ENCODE measurements at places on chromosomes 7 and 10.

DNA sequence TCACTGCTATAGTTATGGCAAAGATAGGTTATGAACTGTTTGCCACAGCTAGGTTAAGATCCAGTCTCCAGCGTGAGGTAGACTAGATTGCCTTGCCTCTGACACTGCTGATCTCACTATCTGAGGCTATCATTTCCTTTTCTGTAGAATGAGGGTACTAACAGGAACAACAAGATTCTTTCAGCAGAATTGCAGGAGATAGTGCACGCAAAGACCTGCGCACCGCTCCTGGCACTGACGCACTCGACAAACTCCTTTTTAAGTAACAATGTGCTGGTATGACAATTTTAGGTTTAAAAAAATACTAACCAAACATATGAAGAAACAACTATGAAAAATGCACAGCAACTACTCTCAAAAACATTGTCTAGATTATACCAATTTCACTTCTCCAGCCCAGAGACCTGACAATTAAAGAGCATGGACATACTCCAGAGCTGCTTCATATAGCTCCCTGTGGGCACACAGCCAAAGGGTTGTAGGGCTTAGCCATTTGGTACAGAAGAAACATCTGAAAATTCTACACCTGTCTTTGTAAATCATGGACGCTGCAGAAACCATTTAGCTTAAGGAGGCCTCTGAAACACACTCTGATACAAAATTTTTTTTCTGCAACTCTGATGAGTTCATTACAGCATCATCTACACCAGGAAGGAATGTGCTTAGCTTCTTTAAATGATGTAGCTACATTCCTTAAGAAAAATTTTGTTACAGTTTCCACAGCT, 7.8 kb downstream of the ADAM12 start:
- no peak for DNase-seq

DNA sequence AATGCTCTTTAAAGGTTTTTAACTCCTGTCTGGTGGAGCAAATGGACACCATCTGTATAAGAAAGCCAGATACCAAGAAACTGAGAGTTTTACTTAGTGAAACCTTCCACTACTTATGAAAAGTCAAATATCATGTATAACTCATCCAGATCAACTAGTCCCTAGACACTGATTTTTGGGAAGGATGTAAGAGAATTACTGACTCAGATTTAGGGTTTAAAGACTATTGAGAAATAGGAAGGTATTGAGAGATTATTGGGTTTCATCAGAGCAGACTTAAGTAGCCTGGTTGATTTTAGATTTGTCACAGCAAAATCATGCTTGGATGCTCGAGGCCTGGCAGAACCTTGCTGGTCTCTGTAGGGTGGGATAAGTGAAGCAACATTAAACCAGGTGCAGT, 3.1 kb downstream of the CSTF2T start:
- DNase-seq = no peak

- no peak for DNase-seq
These were observed 14.0 kb upstream of the INSIG1 start for GRCh38 chr7:155283565-155284194.

- DNase-seq = no peak
These were observed 292.4 kb upstream of the AKR1E2 start for GRCh38 chr10:4533621-4534020.

- DNase-seq = no peak
These were observed 503.8 kb downstream of the LRMDA start for GRCh38 chr10:75935240-75935639.

DNA sequence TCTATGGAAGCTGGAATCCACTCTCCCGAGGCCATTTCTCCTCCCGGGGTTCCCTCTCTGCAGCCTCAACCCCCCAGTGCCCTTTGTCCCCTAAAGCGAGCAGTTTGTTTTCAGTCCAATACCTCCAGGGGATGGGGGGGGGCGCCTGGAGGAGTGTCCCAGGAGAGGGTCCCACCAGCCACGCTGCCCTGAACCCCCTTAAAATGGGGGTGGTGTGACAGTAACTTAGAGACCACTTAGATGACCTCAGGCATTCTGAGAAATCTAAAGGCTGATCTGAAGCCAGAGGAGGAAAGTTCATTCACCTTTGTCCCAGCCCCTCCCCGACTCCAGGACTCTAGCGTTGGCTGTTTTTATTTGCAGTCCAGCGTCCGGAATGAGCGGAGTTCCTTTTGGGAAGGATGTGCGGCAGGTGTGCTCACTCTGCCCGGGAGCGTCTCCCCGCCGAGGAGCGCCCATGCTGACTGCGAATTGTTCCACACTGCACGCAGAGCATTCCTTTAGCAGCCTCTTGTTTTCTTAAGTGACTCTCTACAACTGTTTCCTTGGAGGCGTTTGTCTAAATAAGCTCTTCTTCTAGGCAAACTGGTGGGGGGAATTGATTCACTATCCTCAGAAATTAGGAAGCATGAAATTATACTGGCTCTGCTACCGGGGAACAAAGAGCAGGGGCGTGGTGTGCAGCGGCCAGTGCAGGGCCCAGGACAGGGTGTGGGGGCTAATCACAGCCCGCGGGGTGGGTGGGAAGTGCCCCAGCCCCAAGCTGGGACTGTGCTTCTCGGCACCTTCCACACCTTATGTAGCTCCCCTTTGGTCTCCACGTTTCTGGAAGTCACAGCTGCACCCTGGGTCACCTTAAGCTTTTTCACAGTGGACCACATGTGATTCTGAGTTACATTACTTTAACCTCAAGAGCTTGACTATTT, 46.3 kb downstream of the SYPL1 start:
- no peak for DNase-seq

GRCh38 chr7:104984585-104985258, 29.3 kb upstream of the KMT2E start:
- no peak for DNase-seq

DNA sequence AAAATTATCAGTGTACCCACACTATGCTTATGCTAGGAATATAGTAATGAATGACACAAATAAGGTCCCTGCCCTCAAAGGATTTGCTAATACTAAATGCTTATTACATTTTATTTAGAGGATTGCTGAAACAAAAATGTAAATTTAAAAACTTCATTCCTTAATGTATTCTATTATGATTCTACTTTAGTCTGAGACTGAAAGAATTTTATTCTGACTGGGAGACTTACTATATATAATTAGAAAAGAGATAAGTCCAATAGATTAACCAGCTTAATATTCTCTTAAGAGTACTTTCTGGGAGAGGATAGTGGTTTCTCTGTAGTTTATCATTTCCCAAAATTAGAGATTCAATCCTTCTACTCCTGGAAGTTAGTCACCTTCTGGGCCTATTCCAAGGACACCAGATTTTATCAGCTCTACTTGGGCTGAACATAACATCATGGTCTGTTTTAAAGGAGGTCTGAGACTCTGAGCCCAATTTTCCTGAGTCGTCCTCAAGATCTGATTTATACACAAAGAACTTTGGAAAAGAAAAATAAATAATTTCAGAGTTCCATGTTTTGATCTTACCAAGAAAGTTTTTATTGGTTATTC, 41.1 kb downstream of the ASZ1 start:
- no peak for DNase-seq

DNA sequence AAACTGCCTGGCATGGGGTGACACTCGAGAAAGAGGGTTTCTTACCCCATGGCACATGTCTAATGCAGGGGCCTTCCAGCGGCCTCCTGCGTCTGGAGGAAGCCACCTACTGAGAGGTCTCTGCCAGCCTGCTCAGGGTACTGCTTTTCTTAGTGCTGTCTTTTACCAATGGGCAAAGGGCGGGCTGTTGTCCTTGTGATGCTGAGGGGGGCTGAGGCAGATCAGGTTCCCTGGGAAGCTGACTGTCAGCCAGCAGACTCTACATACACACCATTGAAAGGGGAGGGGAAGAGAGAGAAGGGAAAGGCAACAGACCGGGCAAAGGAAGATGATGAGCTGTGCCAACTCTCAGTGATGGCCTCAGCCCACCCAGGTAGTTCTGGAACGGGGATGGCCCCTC, 48.7 kb downstream of the COL13A1 start:
- no peak for DNase-seq

DNA sequence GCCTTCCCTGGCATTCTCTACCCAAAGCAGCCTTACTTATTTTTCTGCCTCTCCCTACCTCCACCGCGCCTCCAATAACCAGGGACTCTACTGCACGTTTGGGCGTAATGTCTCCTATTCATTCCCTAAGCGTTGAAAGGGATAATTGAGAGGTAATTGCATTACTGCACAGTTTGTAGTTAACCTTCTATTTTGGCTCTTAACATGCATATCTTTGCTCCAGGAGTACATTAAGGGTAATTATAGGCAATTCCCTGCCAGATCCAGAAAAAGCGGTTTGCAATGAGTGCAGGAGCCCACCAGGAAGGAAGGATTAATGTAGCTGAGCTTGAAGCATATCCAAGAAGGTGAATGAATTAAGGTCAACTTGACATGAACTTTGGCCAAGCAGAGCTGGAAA, 558.4 kb downstream of the TYW1 start:
- DNase-seq = no peak

GRCh38 chr10:79472951-79473350, 27.5 kb upstream of the ZCCHC24 start:
- DNase-seq = no peak

- DNase-seq = peak; percentile 96
These were observed 182.0 kb downstream of the REEP3 start for GRCh38 chr10:63703113-63703670.

GRCh38 chr7:101236292-101236835, 1.2 kb downstream of the CLDN15 start:
- no peak for DNase-seq

DNA sequence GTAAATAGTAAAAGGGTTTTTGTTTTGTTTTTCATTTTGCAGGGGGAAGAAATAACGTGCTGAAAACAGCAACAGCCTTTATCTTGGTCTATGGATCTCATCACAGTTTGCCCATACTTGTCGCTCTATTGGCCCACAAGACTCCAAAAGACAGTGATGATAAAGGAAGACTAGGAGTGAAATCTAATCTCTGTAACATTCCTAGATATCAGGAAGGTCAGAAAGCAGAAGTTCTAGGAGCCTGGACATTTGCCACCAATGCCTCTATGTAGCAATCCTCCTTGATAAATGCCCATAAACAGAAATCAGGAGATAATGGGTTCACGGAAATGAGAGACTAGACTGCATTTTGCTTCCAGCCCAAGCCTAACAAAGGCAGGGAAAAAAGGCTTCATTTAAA, 8.9 kb downstream of the CUBN start:
- no peak for DNase-seq

DNA sequence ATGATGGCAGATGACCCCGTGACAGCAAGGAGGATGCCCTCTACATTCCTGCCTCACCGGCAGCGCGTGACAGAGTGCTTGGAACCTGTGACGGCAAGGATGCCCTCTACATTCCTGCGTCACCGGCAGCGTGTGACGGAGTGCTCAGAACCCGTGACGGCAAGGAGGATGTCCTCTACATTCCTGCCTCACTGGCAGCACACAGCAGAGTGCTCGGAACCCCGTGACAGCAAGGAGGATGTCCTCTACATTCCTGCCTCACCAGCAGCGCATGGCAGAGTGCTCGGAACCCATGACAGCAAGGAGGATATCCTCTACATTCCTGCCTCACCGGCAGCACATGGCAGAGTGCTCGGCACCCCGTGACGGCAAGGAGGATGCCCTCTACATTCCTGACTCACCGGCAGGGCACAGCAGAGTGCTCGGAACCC, 231.0 kb downstream of the DIP2C start:
- DNase-seq = no peak

- no peak for DNase-seq
These were observed 65.3 kb upstream of the WAC start for GRCh38 chr10:28467615-28468014.

DNA sequence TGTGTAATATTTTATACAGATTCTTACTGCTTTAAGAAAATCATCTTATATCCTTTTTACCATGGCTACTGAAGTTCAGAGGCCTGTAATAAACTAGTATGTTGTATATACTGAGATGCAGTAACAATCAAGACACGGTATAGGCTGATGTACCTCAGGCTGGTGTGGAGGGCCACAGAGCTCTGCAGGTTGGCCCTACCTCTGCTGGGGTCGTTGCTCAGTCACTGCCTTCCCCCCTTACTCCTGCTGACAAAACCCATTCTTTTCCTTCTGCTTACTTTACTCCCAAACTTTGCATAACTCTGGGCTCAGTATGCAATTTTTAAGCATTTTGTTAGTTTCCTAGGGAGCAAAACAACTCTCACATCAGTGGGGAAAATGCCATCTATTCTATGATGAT, 200.1 kb upstream of the FOXP2 start:
- no peak for DNase-seq

DNA sequence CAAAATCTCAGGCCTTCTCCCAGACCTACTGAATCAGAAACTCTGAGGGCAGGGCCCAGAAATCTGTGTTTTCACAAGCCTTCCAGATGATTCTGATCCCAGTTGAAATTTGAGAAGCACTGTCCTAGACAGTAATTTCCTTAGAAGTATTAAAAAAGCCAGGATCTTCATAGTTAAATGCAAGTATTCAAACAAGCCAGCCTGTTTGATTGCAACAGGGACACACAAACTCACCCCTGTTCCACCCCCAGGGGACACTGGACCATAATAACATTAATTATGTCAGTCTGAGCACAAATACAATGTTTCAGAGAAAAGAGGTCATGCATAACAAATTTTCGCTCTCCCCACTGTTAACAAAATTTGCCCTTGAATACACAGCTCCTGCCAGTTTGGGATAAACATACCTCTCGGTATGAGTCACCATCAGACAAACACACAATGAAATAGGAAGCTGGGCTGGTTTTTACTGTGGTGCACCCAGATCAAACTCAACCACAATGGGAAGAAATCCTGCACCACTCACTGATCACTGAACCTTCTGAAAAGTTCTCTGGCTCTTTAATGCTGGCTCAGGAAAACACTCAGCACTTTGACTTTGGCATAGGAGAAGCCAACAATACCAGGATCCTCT, 34.3 kb downstream of the ABLIM1 start:
- no peak for DNase-seq

DNA sequence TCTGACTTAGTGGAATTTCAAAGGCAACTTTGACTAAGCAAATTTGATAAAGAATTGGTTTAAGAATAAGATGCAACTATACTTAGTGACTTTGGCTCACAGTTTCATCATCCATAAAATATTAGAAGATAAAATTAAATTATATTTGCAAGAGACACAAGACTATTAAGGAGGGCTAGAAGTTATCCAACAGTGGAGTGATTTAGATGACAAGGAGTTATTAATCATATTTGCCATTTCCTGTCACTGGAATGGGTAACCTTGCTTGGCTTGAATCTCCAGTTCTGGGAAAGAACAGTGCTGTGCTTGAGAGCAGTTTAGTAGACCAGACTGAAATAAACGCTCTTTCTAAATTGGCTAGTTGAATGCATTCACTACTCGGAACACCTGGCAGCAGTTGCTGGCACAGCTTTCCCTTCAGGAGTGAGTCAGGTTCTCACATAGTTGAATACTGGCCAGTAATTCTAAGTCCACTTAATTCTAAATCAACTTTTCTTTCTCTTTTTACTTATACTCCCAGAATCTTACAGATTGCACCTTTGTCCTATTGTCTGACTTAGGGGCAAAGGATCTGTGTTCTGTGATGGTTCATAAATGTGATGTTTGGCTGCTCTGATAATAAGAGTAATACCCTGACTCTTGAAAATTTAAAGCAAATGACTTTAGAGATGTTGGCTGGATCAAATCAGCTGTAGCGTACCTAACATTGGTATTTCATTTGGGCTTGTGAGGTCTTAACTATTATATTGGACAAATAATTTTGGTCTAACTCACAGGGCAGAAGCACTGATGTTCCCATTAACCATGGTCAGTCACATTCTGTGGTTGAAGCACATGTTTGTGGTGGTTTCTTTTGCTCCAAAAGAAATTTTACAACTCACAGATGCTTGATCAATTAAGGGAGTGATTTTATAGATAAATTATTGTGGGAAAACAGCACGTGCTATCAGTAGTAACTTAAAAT, 16.6 kb downstream of the STMP1 start:
- DNase-seq = no peak
